ENCODE measurements at places on chromosomes 2 and 18.

DNA sequence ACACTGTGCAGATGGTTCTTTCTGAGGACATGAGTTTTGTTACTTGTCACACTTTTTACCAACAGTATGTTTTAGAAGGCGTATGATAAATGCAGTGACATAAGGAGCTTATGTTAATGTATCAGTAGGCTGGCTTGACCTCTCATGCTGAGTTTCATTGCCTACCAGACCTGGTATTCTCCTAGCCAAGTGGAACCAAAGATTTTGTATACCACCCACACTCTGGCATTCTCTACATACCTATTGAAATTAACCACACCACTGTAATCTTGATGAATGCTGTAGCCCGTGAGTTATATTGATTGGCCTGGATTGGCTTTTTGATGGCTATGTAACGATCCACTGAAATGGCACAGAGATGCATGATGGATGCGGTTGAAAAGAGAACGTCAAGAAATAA, 11.4 kb downstream of the HTR2B start:
- peak; percentile 22 for DNase-seq

DNA sequence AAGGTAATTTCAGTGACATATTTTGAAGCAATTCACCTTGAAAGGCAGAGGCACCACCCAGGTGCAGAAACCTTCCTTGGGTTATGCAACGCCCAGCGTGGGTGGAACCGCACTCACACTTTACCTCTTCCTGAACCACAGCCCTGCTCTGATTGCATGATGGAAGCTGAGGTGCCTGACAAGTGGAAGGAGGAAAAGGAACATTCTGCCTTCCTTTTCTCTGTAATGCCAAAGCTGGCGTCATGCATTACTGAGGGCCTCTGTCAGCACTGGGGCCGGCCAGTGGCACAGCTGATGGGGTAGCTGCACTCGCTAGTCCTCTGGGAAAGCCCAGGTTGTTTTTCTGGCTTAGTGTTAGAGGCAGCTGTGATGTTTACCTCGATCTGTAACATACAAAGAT, 266.5 kb downstream of the NEDD4L start:
- peak; percentile 56 for DNase-seq

GRCh38 chr2:19763731-19764130, 138.1 kb downstream of the TTC32 start:
- DNase-seq: no peak

GRCh38 chr18:51248685-51249084, 51.2 kb upstream of the MEX3C start:
- DNase-seq: no peak

DNA sequence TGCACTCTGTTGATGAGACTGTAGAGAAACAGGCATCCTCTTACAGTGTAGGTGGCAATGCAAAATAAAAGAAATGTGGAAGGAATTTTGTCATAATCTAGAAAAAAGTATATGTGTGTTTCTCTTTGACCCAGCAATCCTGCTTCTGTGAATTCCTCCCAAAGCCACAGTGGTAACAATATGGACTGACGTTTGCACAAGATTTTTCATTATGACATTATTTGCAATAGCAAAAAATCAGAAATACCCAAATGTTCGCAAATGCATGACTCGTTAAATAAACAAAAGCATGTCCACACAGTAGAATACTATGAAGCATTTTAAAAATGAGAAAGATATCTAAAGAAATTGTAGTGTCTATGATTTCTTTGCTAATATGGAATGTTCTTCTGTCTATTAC, 255.2 kb upstream of the NRP2 start:
- peak; percentile 61 for DNase-seq

DNA sequence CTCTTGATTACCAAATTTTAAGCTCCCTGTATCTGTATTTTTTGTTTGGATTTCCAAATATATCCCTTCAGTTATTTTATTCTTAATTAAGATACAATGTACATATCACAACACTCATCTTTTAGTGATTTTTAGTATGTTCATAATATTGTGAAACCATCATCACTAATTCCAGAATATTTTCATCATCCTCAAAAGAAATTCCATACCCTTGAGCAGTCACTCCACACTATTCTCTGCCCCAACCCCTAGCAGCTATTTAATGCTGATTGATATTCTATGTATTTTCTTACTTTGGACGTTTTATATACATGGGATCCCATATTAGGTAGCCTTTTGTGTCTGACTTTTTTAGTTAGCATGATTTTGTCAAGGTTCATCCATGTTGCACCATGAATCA, 127.4 kb upstream of the SLC8A1 start:
- no peak for DNase-seq

- DNase-seq: no peak
Observed at GRCh38 chr2:207772081-207772843, 2.6 kb upstream of the FZD5 start.

DNA sequence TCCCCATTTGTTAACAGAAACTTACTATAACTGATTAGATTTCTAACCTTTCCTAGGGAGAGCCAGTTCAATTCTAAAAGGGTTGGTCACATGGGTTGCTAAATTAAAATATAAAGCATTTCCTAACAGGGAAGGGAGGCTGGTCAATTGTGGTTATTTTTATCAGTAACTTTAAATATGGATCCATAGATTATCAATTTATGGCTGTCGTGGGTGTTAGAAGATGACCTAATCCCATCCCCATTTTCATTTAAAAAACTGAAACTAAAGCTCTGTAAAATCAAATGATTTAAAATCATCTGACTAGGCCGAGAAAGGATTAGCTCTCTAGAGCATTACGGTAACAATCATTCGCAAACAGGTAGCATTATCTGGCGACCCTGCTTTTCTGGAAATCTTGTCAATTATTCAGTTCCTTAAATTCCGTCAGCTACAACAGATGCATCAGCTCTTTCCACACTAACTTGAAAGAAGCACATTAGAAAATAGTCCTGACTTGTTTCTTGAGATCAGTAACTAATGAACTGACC, 953 bp upstream of the HNRNPA3 start:
- DNase-seq: no peak

DNA sequence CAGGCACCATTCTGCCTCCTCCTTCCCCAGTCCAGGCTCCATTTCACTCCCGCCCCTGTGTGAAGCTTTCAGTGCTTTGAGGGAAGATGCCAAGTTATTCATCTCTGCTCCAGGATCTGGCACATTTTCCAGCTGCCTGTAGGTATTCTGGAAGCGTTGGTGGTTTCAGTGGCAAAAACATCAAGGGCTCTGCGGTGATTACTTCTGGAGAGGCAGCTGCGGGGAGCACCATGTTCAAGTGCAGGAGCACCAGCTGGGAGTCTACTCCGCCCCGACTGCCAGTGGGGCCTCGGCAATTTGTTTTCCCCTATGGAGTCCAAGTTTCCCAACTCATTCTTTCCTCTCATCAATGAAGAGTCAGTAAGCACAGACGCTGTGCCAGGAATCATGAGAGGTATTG, 211.7 kb downstream of the CLIP4 start:
- DNase-seq: peak; percentile 82
